Esophagus mucosa (tissue), 1 donor: ENCODE measurements at places on chromosomes 3 and 15. TPM values are rescaled to one million over a fixed set of nuclear protein-coding genes. Genes with fewer than 3 reads are reported as not detected.

GRCh38 chr3:192819001-192819569 is 91.7 kb upstream of the FGF12 start:
- ATAC-seq, result peak; percentile 68

DNA sequence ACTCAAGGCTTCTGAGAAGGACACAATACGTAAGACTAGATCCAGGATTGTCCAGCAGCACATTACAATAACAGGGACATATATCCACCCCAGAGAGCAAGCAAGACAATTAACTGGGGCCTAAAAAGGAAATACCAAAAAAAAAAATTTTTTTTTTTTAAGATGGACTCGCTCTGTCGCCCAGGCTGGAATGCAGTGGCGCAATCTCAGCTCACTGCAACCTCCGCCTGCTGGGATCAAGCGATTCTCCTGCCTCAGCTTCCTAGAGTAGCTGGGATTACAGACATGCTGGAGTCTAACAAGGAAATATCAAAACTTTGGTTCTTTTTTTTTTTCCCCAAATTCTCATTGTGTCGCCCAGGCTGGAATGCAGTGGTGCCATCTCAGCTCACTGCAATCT is 28.8 kb upstream of the IMPDH2 start:
- ATAC-seq, result no peak

DNA sequence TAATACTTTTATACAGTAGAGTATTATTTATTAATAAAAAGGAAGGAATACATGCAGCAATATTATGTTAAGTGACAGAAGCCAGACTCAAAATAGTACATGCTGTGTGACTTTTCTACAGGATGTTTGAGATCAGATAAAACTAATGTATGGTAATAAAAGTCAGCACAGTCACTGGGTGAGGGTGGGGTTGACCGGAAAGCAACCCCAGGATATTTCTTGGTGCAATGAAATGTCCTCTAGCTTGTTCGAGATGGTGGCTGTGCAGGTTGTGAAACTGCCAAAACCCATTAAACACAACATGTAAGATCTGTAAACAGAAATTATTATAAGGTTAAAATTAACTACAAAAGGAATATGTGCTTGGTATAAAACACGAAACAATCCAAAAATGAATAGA is 20.8 kb upstream of the ALDH1L1 start:
- no peak for ATAC-seq

DNA sequence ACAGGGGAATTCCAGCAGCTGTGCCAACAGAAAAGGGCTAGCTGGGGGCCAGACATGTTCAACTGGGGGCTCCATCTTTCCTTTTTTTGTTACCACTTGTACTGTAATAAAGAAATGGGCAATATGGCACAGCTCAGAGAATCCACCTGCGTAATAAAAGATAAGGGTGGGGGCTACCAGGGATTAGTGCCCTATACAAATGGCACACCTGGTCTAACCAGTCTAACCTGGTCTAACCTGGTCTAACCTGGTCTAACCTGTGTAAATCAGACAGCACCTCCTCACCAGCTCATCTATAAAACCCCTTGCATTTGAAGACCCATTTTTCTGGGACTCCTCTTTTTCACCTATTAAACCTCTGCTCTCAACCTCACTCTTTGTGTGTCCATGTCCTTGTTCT is 26.2 kb upstream of the CLDN16 start:
- peak; percentile 76 for ATAC-seq

- ATAC-seq, result peak; percentile 83
These were observed 39.6 kb downstream of the SEMA6D start for GRCh38 chr15:47756872-47757271.

DNA sequence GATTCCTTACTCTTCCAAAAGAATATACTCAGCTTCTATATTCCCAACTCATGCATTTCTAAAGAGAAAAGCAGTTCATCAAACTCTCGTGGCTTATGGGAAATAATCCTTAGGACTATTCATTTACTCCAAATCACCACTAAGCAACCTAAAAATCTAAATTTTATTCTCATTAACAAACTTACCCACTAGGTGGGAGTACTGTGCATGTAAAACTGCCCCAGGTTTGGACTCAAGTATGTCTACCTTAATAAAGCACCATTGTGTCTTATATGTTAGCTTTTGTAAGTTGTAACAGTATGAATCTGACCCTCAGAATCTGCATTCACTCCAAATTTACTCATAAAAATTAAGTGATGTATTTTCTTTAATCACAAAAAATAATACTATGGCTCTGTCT is 25.3 kb downstream of the RAD18 start:
- no peak for ATAC-seq

- no peak for ATAC-seq
These were observed 19.8 kb downstream of the PFKFB4 start for GRCh38 chr3:48536785-48537184.

- ATAC-seq, result no peak
These were observed 26.1 kb downstream of the NCBP2 start for GRCh38 chr3:196916221-196916620.

DNA sequence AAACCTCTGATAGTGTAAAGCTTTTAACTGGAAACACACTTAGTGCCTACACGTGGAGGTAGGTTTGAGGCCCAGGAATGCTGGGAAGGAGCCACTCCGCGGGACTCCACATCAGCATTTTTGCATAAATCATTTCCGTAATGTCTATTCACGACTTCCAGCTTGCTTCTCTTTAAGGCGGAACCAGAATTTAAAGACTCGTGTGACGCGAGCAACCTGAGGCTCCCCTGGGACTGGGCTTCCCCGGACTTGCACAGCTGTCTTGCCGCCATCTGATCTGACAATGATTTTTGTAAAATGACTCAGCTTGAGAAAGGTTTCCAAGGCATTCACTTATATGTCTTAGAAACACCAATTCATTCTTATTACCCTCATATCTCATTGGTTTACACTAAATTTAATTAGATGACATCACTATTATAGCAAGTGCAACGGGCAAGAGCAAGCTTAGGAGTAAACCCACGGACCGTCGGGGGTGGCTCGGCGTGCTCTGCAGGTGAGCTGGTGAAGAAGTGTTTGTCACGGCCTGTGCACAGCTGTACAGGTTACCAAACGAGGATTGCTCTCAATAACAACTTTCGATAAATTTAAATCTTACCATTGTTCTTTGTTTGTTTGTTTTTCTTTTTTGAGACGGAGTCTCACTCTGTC is 95.2 kb downstream of the CHSY1 start:
- ATAC-seq, result peak; percentile 44

DNA sequence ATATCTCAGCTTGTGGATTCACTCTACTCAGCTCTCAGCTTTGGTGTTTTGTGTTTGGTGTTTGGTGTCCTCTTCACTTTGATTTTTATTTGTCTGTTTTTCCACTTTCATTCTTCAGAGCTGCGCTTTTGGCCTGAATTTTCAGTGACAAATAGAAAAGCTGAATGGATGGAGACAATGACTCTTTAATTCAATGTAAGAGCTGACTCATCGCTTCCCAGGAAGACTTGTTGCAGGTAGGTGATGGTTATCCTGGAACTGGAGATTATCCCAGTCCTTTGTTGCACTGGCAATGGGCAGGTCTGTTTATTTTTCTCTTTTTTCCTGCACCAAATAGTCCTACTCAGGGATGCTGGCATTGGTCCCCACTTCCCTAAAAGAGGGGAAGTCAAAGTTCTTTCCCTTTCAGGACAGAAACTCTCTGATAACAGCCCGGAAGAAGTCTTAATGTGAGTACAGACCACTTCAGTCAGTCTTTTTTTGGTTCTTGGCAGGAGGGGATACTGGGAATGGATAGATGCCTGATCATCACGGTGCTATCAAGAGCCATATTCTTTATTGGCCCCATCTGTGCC is 12.4 kb upstream of the AEN start:
- ATAC-seq, result no peak

- no peak for ATAC-seq
These were observed 441.7 kb upstream of the PDZRN3 start for GRCh38 chr3:74066456-74066855.

DNA sequence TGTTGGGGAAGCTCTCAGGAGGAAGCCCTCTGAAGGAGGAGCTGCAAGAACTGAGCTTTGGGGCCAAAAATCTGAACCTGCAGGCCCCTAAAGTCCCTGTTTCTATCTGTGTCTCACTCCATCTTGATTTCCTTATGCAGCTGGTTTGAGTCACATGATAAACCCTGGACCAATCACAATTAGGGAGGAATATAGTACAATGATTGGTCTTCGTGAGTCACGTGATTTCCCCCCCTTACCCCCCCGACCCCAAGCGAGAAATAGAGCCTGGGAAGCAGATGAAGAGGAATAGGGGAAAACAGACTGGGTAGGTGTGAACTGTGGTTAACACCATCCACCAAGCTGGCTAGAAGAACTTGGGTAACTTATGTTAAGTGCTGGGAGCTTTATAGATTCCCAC is 12.9 kb downstream of the CRABP1 start:
- no peak for ATAC-seq

- ATAC-seq, result no peak
These were observed 27.4 kb downstream of the METTL6 start for GRCh38 chr3:15399970-15400369.

DNA sequence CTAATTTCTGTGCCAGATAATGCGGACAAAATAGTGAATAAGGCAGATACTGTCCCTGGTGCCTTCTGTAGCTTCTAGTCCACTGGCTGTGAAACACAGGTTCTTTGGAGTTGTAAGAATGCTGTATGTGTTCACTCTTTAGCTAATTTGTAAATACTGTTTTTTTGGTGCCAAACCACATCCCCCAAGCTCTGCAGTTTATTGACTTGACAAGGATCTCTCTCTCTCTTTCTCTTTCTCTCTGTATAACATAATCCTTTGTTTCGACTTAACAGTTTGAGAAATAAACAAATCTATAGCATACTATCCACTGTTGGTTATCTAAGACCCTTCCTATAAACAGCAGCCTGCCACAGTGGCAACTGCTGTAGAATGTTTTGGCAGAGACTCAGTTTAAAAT is 7.6 kb downstream of the SMAD3 start:
- ATAC-seq, result no peak

- no peak for ATAC-seq
These were observed 189.7 kb downstream of the CDIN1 start for GRCh38 chr15:36769098-36769497.

DNA sequence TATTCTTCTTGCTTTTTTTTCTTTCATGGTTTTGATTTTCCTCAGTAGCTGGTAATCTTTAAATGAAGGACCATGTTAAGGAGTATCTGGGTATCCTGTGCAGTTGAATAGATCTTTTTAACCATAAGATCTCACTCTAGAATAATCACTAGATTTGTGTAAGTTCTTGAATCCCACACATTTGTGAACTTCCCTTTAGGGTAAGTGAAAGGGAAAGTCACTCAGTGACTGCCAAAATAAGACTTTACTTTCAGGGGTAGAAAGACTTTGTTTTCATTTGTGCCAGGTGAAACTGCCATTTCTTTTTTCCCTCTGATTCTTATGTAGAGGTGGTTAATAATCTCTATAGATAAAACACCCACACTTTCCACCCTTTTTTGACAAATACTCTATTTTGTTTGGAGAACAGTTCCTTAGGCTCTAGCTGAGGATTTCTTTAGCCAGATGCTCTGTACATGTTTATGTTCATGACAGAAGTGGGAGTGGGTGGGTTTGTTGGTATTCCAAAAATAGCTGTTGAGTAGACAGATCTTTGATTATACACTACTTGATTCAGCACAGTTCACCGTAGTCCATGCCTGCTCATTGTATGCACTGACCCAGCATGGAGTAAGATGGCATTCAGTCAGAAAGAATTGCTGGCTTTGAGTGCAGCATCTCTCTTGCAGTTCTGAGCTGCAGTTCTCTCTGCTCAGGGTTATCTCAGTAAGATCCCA is 28.5 kb downstream of the LRRC49 start:
- no peak for ATAC-seq

The GABRR3 gene
- not detected for total RNA-seq

The SCG3 gene
- total RNA-seq, result not detected

The COL8A1 gene
- 2.2 TPM for total RNA-seq

The CCDC13 gene
- total RNA-seq, result not detected

The LRRK1 gene
- total RNA-seq, result 14.2 TPM

The GRIP2 gene
- total RNA-seq, result 2.0 TPM
